ENCODE measurements at places on chromosomes 4 and X.

DNA sequence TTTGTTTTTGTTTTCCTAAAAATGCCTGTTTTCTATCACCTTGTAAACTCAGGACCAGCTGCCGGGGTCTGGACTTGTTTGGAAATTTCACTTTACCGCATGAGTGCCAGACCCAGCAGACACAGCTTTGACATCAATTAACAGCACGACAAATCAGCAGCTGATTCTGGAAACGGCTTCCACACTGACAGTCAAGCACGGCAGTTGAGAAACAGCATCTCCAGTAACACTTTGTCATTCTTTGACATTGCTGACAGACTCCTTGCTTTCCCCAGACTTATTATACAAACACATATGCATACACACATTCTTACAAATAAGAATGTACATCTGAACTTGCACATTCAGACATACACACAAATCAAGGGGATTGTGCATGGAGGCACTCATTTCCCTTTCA is 1017.6 kb upstream of the HS3ST1 start:
- DNase-seq, result no peak

DNA sequence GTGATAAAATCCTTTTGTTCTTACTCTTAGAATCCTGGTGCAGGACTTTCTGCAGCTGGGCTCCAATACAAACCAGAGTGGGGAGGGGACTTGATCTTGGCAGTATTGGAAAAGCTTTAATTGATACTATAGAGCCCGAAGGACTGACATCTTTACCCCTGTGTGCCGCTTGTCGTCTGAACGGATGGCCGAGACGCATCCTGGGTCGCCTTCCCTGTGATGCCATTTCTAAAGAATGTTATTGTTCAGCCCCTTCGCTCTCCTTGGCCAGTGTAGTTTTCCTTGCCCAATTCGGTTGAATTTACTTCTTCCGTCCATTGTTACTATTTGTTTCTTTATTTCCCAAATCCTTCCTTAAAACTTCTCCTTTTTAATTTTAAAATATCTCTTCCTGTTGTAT is 80.9 kb downstream of the CLDN34 start:
- DNase-seq, result no peak

- DNase-seq, result no peak
These were observed 276.6 kb downstream of the BCOR start for GRCh38 chrX:39820938-39821708.

DNA sequence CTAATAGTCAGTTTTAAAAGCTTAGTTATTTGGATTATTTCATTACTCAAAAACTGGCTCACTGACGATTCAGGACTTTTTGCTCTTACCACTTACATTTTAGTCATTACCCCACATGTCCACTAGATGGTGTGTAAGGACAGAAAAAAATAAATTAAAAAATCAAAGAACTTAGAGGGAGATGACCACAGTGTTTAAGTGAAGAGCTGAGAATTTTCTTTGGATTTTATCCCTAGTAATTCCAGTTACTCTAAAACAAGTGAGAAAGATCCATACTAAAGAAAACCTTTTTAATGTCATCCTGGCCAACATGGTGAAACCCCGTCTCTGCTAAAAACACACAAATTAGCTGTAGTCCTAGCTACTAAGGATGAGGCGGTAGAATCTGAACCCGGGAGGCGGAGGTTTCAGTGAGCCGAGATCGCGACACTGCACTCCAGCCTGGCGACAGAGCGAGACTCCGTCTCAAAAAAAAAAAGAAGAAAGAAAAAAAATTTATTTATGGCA is 26.4 kb upstream of the TMPRSS11B start:
- DNase-seq, result peak; percentile 64

DNA sequence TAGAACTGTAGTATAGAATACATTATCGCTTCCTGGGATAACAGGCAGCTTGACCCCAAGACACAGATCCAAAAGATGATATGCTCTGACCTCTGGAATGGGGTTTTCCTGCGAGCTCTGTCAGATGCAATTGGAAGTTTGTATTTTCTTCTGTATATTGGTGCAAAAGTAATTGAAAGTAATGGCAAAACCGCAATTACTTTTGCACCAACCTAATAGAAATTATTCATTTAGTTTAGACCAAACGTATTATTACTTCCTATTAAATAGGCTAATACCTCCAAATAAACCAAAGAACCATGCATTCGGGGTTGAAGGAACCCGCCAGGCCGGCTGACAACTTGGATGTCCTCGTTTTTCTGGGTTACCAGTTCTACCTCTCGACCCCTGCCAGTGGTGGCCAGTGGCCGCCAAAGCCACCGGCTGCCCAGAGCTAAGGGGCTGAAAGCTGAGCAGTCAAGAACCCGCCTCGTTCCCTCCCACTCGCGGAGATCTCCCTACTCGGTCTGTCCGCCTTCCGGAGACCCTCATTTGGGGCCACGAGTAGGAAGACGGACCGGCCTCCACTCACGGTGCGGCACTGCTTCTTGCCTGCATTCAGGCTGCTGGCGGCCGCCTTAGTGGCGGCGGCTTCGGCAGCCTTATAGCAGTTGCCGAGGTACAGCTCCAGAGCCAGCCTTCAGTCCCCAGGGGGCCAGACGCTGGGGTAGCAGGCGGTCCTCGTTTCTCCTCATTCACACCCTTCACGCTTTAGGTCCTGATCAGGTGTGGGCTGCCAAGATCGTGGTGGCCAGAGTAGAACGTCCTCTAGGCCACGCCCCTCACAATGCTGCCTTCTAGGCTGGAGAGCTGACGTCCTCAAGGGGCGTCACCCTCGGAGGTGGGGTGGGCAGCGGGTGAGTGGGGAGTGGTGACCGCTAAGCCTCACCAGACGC is 121.9 kb downstream of the RBMX2 start:
- peak; percentile 44 for DNase-seq
